ENCODE measurements at places on chromosomes 7 and 10.

- DNase-seq, result peak; percentile 55
These were observed 6.3 kb upstream of the UNCX start for GRCh38 chr7:1226186-1226901.

DNA sequence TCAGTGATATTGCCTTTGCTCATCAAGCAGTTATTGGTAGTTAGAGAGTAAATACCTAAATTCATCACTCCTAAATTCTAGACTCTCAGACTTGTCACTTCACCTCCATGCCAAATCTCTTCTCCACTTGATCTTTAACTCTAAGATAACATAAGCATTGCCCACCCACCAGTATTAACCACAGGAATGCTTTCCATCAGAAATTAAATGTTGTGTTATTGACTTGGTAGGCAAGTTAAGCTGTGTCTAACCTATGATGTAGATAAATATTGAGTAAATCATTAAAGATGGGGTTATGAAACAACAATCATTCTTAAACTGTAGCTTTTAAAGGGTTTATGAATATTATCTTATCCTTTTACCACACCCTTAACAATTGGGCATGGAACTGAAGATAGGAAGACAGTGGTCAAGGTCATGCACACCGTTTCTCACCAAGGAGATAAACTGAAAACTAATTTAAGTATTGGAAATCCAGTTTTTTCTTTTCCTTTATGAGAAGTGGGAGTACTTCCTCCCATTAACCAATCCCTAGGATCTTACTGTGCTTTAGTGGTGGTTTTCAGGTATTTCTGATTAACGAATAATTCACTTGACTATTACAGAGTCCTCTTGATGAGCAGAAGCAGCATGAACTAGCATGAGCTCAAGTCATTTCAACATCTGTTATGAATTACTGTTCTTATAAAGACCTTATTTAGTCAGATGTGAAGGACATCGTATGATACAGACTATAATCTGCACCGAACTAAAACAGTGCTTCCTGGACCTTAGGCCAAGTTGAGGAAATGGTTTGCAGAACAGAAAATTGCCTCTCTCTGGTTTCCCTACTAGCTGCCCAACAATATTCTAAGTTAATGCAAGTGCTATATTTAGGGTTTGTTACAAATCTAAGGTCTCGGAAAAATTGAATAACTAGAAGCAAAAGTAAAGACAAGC lies 142.0 kb downstream of the LCOR start:
- DNase-seq, result no peak

DNA sequence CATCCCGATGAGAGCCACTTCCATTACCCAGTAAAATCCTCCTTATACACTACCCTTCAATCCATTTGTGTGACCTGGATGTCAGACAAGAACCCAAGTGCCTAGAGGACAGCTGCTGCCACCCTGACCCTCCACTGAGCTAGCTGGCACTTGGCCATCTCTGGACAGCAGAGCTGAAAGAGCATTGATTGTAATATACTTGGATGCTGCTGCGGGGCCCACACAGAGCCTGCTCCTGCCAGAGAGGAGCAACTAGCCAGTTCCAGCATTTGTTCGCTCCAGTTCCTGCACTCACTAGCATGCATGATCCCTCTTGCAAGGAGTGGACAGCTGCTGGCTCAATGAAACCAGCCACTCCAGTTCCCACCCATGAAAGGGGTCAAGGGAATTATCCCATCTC lies 8.4 kb upstream of the TMEM254 start:
- DNase-seq, result no peak

DNA sequence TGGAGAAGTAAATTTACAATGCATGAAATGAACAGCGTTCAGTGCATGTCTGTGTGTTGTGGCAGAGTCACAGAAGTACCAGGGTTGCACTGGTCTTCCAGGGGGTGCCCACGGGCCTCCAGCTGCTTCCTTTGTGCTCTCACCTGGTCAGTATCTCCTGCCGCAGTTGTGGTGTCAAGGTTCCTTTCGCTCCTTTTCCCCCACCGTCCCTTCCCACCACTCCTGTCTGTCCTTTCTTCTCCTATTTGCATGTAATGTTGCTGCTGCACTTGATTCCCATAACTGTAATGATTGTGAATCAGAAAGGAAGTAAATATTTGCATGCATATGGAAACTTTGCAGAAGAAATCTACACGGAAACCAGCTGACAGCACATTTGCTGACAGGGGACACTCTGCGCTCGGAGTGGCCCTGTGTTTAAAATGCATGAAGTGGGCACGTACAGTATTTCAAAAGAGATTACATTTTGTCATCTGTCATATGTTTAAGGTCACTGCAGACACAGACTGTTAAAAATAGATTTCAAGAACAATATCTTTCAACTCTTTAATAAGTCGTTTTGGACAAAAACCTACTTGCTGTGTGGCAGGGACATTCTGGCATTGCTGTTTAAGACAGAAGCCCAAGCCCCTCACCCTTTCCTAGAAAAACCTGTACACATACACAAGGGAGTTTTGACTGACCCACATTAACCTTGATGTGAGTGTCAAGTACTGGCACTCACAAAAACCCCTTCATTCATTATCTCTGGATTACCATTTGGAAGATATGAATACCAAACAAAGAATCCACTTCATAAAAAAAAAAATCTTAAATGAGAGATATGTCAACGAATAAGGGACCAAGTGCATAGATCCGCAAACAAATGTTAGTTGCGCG lies 336.7 kb upstream of the KLF6 start:
- DNase-seq, result no peak

DNA sequence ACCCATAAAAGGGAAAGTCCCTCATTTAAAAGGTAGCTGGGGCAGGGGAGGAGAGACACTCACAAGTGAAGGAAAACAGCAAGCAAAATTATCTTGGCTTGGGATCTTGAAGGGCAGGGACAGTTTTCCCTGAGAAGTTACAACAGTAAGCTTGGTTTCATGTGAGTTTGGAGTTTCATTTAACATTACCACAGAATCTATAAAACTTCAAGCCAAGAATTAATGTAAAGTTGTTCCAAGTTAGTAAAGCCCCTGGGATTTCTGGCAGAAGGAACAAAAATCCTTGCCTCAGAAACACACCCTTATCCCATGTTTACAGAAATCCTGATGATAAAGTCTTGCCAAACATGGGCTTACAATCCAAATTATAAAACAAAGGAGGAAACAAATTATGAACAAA lies 19.2 kb downstream of the CRPPA start:
- no peak for DNase-seq

GRCh38 chr10:120684226-120684625 lies 166.9 kb upstream of the WDR11 start:
- no peak for DNase-seq

- no peak for DNase-seq
These were observed 5.2 kb downstream of the IFIT5 start for GRCh38 chr10:89419548-89419947.

- no peak for DNase-seq
These were observed 451.9 kb downstream of the GRID1 start for GRCh38 chr10:85914720-85915119.

- no peak for DNase-seq
These were observed 11.5 kb downstream of the TPK1 start for GRCh38 chr7:144824360-144824759.

GRCh38 chr10:44316187-44316921 lies 68.5 kb downstream of the CXCL12 start:
- DNase-seq, result no peak

- no peak for DNase-seq
These were observed 4.4 kb downstream of the TBX20 start for GRCh38 chr7:35249537-35249907.

DNA sequence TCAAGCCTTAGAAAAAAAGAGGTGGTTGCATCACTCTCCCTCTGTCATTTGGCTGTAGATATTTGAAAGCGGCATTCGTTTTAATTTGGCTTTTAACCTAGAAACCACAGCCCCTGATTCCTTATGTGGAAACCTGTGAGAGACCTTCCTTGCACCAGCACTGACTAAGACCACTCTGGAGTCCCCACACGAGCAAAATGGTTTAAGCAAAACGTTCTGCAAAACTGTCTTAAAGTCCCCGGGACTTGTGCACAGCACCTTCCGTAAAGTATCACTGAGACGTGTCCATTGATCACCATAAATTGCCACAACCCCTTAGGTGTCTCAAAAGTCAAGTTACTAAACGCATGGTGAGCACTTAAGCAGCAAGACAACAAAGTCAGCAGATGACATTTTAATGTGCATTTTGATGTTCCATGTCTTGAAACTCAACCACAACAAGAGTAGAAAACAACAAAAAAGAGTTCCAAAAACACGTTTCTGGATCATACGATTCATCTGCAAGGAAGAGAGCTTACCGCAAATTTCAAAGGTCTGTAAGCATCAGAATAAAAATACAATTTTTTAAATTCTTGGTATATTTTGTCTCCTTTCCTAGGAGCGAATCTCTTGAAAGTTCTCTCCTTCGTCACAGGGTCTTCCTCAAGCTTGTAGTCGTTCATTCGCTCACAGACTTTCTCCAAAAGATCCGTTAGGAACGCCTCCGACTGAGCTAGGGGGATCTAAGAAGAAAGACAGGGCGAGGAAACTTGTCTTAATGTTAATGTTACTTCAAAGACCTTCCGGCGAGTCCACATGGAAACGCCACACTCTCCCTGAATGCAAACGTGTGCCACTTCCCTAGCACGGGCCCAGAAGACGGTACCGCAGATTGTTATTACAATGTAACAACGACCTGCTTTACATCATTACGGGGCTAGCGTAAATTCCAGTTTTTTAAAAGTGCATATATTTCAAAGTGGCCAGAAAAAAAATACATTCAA lies 37.7 kb downstream of the CNPY1 start:
- DNase-seq, result no peak

- DNase-seq, result no peak
These were observed 53.9 kb downstream of the AP3M1 start for GRCh38 chr10:74096777-74097176.

- no peak for DNase-seq
These were observed 37.1 kb downstream of the COL13A1 start for GRCh38 chr10:69838853-69839252.

DNA sequence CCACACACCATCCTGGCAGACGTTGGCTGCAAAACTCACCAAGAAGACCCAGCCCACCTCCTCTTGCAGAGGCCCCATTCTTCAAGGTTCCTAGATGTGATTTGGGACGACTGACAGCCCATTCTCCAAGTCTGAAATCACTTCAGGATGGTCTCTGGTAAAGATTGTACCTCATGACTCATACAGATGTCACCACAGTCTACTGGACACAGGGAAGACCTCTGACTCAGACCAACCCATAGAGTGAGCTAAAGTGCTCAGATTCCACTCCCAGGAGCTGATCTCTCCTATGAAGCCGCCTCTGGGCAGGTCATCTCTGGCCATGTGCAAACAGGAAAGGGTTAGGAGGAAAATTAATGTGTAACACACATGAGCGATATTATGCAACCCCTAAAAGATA lies 102.4 kb upstream of the VWC2 start:
- DNase-seq, result no peak

GRCh38 chr7:116497708-116498107 lies 1.8 kb upstream of the CAV2 start:
- DNase-seq, result no peak

- no peak for DNase-seq
These were observed 177.8 kb downstream of the PIP4K2A start for GRCh38 chr10:22536620-22537019.

GRCh38 chr10:13698217-13698616 lies 111.5 kb downstream of the PRPF18 start:
- no peak for DNase-seq

GRCh38 chr7:148882192-148882591 lies 1.9 kb downstream of the EZH2 start:
- no peak for DNase-seq

GRCh38 chr7:114567416-114567815 lies 152.8 kb downstream of the FOXP2 start:
- DNase-seq, result no peak

Measured in left forelimb (tissue), 1 donor.